HS-5 (cell line): ENCODE measurements at places on chromosomes 1 and 21.

GRCh38 chr1:178098262-178098661, 4.4 kb downstream of the RASAL2 start:
- DNase-seq: no peak

DNA sequence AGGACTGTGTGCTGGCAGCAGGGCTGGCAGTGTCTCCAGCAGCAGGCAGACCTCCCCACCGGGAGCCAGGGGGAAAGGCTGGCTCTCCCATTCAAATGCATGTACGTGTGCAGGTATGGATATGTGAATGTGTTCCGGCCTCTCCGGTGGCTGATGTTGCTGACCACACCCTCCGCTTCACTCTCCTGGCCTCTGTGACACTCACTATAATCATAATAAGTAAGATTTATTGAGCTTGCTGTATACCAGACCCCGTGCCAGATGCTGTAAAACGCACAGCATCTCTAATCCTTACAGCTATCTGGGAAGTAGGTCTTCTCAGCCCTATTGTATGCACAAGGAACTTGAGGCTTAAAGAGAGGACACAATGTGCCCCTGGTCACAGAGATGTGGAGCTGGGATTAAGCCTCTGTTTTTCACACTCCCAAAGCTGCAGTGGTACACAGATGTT, 20.5 kb upstream of the ARTN start:
- DNase-seq: no peak

- no peak for DNase-seq
These were observed 95.9 kb downstream of the GREM2 start for GRCh38 chr1:240516069-240516468.

GRCh38 chr21:44349847-44350772, 3.3 kb upstream of the TRPM2 start:
- DNase-seq: no peak

DNA sequence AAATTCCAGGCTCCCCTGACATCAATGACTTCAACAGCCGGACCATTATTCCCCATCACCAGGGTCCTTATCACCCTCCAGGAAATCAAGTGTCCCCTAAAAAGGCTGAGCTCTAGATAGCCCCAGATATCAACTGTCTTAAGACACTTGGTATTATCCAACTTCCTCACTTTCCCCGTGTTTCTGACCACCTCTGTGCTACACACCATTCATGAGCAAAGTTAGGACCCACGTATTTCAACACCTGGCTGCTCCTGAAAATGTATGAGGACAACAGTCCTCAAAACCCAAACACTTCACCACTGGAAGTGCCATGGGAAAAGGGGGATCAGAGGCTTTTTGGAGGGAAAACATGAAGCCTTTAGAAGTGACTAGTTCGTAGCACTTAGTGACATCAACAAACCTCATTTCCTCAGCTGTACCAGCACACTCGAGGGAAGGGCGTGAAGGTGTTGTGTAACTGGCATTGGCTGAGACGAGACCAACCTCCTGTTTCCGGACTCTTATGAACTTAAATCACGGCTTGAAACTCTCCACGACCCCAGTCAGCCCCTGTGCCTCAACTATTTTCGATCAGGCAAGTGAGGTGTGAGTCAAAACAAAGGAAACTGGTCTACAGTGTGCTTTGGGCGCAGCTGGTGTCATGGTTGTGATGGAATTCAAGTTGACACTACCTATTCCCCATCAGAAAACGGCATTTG, 4.1 kb upstream of the CHD5 start:
- DNase-seq: no peak

DNA sequence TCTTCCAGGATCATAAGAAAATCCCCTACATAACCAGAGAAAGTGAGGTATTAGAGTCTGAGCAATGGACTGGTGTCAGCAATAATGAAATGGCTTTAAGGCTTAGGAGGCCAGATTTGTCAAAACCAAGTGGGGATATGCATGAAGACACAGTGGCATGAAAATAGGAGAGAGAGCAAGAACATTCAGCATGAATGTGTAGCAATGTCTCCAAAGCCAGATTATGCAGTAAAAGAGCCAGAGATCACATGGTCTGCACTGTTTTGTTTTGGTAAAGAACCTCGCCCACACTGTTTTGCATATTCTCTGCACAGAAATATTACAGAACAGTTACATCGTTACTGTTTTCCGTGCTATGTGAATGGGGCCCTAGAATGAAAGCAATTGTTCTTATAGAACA, 589.4 kb downstream of the PLPP3 start:
- DNase-seq: no peak

DNA sequence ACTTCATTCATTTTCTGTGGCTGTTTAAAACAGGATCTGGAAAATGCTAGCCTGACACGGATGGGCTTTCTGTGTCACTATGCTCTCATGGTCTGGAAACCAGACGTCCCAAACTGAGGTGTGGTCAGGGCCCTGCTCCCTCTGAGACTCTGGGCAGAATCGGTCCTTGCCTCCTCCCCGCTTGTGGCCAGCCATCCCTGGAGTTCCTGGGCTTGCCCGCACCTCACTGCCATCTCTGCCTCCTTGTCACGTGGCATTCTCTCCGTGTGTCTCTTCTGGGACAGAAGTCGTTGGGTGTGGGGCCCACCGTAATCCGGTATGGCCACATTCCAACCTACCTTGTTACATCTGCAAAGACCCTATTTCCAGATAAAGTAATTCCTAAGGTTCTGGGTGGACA, 10.1 kb upstream of the ACTRT2 start:
- no peak for DNase-seq

GRCh38 chr1:69693921-69694675, 126.4 kb downstream of the LRRC7 start:
- no peak for DNase-seq

DNA sequence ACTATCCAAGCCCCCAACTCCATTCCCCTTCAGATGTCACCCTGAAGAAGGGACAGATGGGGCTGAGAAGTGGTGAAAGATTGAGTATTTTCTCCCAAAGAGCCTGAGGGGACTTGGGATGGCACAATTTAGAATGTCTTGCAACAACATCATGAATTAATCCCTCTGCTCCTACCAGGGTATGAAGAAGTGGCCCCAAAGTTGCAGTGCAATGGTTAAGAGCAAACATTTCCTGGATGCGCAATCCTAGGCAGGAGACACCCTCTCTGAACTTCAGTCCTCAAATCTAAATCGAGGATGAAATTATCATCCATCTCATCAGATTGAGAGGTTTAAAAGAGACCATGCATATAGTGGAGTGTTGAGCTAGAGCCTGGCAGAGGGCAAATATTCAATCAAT, 28.6 kb upstream of the CITED4 start:
- no peak for DNase-seq

GRCh38 chr1:23563003-23563402, 3.7 kb upstream of the ID3 start:
- no peak for DNase-seq

GRCh38 chr1:2589431-2590232, 3.1 kb downstream of the PRXL2B start:
- DNase-seq: no peak
